CMK (cell line): ENCODE measurements at places on chromosomes 3 and 15.

GRCh38 chr3:184339001-184339400 is 1.6 kb downstream of the FAM131A start:
- DNase-seq = no peak

- no peak for DNase-seq
Measured at GRCh38 chr3:123267821-123268220, 66.1 kb downstream of the SEC22A start.

GRCh38 chr3:55185380-55185779 is 257.5 kb upstream of the LRTM1 start:
- DNase-seq = no peak

GRCh38 chr15:48915861-48916260 is 37.9 kb downstream of the EID1 start:
- no peak for DNase-seq

- no peak for DNase-seq
Measured at GRCh38 chr3:63228677-63229076, 49.4 kb upstream of the SYNPR start.
